Activated naive CD8-positive, alpha-beta T cell treated with anti-CD3 and anti-CD28 coated beads for 36 hours (primary cell): ENCODE measurements at places on chromosomes 1 and 21.
A peak's percentile ranks its signal among the peaks of the same experiment; 100 is the strongest.

DNA sequence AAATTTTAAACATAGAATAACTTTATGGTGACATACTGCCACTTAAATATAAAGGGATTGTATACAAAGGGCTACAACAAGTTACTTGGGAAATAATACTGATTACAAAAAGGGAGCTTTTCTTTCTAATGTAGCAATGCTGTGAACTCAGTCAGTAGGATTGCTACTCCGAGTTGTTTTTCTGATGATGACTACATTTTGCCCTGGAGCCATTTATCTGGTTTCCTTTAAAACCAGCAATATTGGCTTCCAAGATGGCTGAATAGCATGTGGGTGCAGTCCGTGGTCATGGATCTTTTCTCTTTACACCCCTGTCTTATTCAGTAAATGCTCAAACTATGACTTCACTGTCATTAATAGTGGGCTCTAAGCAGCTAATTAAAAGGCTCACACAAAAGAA, 92.6 kb upstream of the NEK7 start:
- DNase-seq, result no peak

GRCh38 chr21:38599381-38599975, 101.2 kb upstream of the ERG start:
- DNase-seq, result no peak

DNA sequence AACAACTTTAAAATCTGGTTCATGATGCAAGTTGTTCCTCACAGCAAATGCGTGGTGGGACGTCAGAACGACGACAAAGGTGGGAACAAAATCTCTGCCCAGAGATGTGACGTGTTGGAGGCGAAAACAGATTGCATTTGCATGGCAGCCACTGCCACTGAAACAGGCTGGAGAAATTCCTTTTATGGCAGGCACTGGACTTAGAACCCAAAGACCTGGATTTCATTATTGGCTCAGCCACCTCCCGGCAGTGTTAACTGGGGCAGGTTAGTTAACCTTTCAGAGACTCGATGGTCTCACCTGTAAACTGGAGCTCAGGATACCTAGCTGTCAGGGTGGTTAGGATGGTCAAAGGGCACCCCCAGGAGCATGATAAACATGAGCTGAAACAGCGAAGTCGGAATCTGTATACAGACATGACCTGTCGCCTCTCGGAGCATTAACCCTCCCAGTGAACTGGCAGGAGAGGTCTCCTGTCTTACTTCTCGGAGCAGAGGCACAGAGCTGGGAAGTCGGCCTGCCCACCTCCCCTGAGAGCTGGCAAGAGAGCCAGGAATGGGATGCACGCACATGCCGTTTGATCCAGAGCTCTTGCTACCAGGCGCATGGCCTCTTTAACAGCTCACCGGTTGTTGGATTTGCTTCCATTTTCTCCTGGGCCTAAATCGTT, 59.2 kb upstream of the TARBP1 start:
- DNase-seq, result no peak

DNA sequence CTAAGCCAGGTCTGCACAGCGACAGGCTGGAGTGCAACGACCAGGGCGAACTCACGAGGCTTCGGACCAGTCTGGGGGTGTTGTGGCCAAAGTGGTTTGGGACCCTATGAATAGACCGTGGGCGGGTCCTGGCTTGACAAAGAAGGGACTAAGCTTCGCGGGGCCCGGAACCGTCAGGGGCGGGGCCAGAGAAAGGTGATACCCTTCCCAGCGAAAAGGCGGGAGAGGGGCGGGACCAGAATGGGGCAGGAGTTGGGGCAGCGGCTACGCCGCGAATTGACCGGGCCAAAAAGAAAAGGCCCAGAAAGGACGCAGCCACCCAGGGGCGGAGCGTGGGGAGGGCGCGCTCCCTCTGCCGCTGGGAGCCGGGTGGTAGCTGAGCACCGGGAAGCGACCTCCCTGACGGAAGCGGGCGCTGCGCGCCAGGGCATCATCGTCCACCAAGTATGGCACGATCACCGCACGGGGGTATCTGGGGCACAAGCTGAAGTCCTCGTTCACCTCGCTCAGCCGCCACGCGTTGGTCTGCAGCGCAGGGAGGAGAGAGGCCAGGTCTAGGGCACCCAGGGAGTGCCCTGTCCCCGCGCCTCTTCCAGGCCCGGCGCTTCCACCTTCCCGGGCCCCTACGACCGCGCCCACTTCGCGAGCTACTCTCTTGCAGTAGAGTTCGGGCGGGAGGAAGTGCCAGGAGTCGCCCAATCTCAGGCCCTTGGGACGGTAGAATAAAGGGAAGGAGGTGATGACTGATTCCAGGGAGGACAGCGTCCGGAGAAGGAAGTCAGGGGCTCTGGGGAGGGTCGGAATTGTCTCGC, 6.7 kb upstream of the FAM167B start:
- DNase-seq, result no peak

DNA sequence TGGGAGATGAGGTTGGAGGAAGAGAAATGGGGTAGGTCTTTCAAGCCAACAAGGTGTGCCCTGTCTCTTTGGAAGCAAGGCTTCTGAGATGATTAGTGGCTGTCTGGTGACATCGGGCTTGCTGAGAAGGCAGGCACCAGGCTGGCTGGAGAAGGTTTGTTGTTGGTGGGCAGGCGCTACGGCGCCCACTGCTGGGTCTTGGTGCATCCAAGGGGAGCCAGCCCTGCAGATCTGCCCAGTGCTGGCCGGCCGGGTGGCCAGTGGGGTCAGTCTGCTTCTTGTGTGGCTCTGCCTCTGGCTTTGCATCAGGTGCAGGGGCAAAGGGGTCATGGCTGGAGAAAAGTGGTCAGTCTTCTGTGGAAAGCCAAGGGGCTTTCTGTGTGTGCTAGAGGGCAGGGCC, 126.2 kb downstream of the TLR5 start:
- DNase-seq, result no peak

- no peak for DNase-seq
These were observed 50.4 kb downstream of the KIF21B start for GRCh38 chr1:200972985-200973742.

DNA sequence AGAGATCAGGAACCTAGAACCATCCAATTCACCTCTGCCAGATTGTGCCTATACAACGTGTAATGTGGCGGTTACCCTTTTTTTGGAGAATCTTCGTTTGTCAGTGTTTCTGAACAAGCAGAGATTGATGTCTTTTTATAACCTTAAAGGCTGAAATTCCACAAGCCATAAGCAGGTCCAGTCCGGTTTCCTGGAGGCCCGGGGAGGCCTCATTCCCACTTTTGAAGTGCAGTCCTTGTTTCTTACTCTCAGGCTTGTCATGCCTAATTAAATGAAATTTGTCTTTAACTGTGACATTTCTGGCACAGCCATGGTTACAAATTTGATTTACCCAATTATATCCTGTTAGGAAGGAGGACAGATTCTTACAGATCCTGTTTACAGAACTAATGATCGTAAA, 27.8 kb downstream of the ZNF362 start:
- no peak for DNase-seq

GRCh38 chr1:220962031-220962751, 82.9 kb downstream of the HLX start:
- no peak for DNase-seq

- peak; percentile 46 for DNase-seq
These were observed 14.0 kb upstream of the ALX3 start for GRCh38 chr1:110084227-110085078.

DNA sequence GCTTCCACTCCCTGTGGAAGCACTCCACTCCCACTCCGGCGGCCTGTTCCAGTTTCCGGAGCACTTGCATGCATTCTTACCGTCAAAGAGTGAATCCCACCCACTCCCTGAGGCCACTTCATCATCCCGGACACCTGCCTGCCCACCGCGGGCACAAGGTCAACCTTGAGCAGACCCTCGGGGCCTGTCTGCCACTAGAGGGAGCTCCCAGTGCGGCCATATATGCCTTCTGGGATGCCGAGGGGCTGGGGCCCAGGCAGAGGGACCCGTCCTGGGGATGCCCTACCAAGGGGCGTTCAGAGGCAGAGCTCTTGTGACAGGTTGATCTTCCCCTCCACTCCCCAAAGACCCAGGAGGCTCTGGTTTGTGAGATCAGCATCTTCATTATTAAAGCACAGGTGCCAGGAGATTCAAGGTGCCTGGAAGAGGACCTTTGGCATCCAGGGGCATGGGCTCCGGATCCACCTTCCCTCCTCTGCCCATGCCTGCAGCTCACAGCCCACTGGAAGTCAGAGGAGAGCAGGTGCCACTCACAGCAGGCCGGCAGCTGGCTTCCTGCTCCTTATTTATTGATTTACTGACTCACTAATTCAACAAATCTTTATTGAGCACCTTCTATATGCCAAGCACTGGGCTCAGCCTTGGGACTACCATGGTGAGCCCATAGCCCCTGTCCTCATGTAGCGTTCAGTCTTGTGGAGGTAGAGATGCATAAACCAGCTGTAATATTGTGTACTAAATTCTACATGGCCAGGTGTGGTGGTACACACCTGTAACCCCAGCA, 47.3 kb downstream of the UBIAD1 start:
- peak; percentile 51 for DNase-seq

GRCh38 chr1:29563571-29563970, 327.2 kb downstream of the PTPRU start:
- no peak for DNase-seq

- DNase-seq, result no peak
These were observed 10.1 kb upstream of the ABCA4 start for GRCh38 chr1:94130851-94131595.

DNA sequence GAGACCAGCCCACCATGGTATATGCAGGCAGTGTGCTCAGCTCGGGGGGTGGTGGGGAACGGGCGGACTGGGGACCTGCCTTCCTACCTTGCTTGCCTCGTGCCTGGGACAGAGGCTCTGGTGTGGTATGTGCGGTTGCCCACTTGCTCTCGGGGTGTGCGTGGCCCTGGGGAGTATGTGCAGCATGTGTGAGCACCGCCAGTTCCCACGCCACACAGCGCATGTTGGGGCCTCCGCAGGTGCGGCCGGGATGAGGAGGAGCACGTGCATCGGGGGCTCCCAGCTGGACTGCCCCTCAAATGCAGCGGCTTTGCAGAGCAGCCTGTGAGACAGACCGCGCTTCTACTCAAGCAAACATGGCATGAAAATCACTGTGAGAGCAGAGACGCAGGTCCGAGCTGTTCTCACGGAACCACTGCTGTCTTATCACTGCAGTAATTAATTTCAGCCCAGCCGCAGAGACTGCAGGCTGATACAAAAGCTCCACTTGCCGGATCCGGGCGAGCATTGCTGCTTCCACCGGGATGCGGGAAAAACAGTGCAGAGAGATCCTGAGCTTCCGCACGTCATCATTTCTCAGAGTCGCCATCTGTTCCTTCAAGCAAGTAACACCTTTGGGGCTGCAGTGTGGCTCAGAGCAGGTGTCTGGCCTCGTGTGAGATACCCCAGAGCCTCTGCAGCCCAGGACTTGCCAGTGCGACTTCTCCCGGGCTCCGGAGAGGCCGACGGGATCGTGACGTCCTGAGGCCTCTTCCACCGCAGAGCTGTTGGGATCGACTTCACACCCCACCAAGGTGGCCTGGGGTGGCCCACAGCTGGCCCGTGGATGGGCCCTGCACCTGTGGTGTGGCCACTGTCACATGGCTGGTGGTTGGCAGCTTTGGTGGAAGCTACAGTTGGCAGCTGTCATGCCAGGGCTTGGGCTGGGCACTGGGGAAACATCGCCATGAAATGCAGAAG, 92.6 kb upstream of the ACTRT2 start:
- DNase-seq, result no peak

GRCh38 chr1:94079080-94079940, 41.6 kb downstream of the ABCA4 start:
- no peak for DNase-seq

DNA sequence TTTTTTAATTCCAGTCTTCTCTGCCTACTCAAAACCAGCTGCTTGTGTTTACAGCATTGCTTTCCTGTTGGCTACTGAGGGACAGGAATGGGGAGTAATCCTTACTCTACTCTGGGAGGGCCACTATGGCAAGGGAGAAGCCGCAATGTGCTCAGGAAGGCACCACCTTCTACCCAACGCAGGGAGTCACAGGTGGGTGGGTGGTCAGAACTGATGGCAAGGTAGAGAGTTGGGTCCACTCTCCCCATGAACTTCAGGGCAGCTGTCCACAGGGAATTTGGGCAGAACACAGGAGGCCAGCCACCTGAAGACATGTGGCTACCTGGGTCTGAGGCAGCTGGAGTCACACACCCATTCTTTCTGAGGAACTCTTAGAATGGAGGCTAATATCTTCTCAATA, 40.5 kb upstream of the HMGB4 start:
- DNase-seq, result no peak

DNA sequence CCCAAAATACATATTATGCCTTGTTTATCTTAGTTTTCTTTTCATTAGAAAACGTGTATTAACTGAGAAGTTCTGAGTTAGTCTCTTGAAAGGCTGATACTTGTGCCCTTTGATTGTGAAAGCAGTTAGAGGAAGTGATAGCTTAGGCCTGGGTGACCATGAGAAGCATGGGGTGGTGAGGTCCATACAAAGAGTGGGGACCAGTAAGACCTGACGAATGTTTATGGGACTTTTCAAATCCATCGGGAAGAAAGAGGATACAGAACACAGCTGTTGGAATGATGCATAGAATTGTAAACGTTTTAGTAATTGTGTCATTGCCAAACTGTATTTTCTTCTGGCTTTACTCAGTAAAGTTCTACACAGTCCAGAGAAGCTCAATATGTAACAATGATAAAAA, 259.8 kb downstream of the LMO4 start:
- no peak for DNase-seq

- no peak for DNase-seq
These were observed 57.4 kb upstream of the NRIP1 start for GRCh38 chr21:15122241-15122640.
